Hypothalamus (tissue), 51 donors: ENCODE measurements at places on chromosomes 5 and 9.

GRCh38 chr5:156153602-156154001, 173.4 kb upstream of the SGCD start:
- DNase-seq = no peak

DNA sequence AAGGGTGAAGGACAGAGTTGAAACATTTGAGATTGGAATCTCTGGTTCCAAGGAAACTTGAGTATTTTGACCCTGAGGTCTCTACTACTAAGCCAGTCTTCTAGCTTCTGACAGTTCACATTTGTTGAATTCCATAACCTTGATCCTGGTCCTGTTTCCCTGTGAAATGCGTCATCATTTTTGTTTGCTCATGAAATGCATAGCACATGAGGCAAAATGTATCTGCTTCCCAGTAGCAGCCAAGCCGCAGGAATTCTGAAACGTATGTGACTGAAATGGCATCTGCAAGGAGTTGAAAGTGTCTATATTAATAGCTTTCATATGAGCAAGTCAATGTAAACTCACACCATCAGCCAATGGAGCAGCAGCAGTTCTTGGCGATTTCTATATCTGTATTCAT, 307.9 kb downstream of the CSNK1G3 start:
- DNase-seq = no peak

GRCh38 chr9:33103501-33104281, 27.2 kb upstream of the SMU1 start:
- no peak for DNase-seq

DNA sequence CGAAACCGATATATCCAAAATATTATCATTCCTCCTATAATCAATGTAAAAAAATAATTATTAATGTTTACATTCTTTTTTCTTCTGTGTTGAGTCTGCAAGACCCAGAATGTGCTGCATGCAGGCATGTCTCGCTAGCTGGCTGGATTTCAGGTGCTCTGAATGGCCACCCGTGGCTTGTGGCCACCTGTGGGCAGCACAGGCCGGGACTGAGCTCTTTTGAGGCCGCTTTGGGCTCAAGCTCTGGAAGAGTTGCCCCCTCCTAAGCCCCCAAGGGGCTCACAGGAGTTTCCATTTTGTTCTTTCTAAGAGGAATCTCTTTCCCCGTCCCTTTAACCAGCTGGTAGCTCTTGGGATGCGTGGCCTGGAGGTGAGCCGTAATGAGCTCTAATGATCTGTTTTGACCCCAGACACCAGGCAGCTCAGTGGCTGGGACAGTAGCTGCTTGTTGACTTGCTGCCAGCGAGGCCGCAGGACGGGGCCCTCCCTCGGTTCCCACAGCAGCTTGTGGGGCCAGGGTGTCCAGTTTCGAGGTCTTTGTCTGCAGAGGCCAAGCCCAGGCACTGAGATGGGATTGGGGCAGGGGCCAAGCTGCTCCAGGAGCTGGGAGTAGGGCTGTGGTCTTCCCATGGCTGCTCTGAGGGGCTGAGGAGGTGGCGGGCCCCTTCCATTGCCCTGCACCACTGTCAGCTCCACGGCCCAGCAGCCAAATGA, 20.8 kb downstream of the ASS1 start:
- DNase-seq = no peak

DNA sequence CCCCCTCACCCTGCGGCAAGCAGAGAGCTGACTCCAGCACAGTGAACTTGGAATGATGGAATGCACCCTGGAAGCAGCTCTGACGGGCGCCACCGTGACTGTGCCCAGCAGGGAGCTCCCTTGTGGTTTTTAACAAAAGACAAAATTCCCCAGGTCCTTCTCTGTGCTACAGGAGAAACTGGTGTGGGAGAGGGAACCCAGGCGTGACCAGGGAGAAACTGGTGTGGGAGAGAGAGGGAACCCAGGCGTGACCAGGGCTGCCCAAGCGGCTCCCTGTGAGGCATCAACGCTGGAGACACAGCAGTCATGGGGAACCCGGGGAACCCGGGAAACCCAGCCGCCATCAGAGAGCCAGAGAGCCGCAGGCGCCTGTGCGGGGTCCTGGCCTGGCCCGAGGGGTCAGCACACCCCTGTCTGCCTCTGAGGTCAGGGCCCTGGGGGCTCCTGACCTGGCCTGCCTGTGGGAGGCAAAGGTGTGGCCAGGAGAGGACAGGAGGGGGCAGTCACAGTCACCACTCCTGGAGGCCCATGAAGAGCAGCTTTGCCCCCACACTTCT, 3.1 kb upstream of the AHRR start:
- DNase-seq = no peak

DNA sequence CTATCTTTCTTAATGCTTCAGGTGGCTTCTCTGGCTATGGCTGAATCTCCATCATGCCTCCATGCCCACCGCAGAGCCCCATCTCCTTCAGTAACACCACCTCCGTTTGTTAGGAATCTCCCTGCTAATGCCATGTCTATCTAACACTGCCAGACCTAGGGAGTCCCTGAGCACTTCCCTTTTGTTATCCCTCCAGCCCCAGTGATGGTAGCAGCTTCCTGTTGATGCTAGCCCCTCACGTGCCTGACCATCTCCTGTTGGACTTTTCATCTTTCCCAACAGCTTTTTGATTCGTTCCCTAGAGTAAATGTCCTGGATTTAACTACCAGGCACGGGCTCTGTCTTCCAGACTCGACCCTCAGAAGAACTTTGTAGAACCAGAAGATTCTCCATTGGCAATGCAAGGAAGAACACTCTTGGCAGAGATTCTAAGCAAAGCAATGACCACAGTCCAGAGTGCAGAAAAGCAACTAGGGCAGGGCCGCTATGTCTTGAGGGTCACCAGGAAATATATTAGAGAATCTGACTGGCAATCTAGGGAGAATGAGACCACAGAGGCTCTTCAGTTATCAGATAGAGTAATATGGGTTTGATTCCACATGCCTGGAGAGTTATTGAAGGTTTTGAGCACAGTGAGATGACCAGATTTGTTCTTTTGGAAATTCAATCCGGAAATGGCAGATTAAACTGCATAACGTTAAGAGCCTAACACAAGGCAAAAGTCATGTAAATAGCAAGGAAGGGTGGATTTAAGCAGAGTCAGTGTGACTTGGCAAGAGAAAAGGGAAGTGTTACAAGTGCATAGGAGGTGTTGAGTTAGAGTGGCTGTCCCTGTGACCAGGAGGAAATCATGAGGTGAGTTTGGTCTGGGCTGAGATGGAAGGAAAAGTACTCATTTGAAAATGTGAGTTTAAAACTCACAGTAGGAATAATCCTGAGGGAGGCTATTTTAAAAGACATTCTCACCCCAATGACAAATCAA, 555.2 kb downstream of the ACTL7B start:
- DNase-seq = no peak

DNA sequence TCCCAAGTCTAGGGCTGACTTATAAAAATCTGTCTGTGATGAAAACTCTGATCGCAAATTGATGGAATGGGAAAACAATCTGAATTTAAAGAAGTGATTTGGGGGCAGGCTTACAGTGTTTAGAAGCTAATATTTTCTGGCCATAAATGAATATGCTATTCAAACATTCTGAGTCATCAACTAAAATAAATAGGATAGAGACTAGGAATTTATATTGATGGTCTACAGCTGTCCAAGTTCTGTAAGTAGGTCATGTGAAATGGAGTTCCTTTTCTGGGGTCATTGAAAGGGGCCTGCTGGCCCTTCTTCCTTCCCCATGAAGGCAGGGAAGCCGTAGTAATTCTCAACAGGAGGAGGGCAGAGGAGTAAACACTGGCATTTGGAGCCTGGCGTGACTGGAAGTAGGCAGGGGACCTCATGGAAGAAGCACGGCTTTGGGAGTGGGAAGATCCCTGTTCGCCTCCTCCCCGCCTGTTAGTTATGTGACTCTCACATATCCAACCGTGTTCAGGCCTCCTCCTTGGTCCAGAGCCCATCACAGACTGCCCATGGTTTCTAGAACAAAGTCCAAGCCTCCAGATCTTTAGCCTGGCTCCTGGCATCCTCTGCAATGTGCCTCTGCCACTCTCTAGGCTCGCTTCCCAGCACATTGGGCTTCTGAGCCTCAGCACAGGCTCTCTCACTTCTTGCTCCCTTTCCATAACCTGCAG, 31.7 kb downstream of the ALG2 start:
- no peak for DNase-seq

DNA sequence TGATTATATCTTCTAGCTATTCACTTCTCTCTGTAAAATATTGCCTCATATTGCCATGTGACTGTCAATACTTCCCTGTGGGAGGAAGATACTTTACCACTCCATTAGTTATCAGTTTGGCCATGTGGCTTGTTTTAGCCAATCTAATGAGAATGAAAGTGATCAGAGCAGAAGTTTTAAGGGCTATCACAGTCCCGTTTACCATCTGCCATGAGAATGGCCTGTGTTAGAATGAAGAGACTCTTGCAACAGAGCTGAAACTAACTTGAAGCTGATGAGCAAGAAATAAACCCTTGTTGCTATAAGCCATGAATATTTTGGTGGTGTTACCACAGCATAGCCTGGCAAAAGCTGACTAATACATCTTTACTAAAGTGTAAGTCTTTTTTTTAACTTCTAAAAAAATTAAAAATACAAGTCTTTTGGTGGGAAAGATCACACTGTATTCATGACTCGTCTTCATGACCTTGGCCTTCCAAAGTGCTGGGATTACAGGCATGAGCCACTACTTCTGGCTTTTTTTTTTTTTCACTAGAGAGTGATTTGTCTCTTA, 68.0 kb upstream of the CTNNA1 start:
- DNase-seq = no peak

- no peak for DNase-seq
Observed at GRCh38 chr5:14388741-14389140, 192.9 kb upstream of the OTULINL start.

DNA sequence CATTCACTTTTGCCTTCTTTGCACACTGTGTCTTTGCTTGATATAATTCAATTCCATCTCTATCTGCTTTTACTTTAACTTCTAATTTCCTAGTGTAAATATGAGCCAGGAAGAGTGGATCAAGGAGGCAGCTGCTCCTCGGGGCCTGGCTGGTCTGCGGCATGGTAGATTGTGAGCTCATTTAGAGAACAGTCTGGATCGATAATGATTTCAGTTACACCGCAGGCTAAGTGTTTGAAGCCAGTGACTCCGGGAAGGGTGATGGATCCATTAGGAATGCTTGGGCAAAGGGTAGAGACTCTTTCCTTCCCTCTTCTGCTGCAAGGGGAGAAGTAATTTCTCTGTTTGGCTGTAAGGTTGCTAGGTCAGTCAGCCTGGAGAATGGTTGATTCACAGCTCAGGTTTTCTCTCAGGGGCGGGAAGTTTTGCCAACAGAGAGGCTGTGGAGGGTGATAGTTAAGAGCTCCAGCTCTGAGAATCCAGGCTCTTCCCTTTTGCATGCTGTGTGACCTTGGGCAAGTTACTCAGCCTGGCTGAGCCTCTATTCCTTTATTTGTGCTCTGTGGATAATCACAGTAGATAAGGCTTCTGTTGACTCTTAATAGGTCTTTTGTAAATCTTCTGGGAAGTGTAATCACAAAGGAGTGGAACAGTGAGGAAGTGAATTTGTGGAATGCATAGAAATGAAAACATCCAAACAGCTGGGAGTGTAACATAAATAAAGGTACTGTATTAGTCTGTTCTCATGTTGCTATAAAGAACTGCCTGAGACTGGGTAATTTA, 99.1 kb downstream of the PTTG1 start:
- no peak for DNase-seq

DNA sequence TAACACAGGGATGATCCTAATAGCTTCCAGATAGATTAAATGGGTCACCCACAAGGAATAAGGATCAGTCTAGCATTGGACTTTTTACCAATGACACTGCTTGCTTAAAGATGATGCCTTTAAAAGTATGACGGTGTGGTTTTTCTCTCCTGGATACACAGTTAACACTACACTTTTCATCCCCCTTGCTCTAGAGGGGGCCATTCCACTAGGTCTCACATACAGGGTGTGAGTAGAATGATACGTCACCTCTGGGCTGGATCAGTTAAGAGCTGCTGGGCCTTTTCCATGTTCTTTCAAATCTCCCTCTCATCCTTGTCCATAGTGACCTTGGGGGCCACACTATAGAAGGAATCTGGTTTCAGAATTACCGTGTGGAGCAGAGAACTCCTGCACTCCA, 140.6 kb downstream of the FSTL4 start:
- DNase-seq = no peak

DNA sequence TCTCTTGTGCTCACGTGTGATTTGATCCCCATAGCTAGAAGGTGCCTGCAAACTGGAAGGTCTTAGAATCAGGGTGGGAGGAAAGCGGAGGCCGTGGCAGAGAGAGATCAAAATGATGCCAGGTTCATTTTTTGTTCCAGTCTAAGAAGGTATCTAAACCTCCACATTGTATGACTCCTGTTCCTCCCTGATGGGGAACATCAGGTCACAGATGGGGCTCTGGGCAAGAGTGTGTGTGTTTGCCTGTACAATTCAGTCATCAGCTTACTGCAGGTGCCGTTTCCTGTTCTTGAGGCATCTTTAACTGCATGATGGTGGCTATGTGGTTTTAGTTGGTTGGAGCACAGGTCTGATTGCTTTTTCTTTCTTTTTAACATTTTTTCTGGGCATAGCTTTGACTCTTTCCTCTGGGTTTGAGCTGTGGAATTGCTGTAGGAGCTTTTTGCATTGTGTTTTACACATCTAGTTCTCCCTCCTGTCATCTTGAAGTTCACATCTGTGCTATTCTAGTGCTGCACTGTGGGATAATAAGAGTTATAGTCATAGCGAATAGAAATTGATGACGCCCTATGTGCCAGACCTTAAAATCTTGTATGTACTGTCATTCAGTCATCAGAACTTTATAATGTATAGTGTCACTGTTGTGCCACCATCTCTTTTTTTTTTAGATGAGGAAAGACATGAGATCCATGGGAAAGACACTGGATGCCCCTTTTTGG, 30.8 kb downstream of the ARHGAP26 start:
- DNase-seq = no peak

DNA sequence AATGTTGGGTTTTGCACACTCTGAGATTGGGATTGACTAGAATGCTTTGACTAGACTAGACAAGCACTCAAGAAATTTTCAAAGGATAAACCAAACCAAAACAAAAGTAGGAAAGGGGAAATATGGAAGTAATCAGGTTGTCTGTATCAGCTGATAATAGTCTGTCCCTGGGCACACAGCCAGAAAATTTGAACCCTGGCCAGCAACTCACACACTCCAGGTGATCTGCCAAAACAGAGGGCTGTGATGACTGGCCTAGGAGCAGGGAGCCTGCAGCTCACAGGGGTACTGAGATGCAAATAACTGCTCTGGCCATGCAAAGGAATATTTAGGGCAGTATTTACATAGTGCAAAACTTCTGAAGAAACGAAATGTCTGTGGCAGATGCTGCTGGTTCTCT, 112.3 kb upstream of the SMIM23 start:
- DNase-seq = no peak

DNA sequence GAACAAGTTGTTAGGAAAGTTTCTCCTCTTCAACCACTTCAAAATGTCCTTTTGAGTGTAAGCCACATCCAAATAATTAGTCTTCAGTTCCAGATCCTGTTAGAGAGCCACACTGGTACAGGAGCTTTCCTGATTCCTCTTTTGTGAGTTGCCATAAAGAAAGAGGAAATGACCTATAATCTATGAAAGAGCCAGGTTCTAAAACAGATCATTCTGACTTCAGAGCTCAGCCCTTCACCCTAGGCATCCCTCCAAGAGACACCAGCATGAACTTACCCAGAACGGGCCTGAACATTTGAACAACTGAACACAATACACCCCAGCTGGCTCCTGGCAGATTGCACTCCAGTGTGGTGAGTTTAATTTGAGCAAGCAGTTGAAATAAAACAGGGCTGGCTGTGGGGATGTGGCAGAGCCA, 25.7 kb downstream of the SLC1A1 start:
- DNase-seq = no peak

- no peak for DNase-seq
Observed at GRCh38 chr9:38681747-38682227, 38.1 kb downstream of the FAM240B start.
